Body of pancreas (tissue), 4 donors: ENCODE measurements at places on chromosomes 16 and 17. TPM values are rescaled to one million over a fixed set of nuclear protein-coding genes. Genes with fewer than 3 reads are reported as not detected.

GRCh38 chr17:67570797-67571196 is 146.9 kb upstream of the NOL11 start:
- no peak for DNase-seq
- H3K36me3 ChIP-seq = no peaks in the 10 kb centered on the region
- H3K4me3 ChIP-seq = no peak overlapping the region
- peaks cover 18% of the 10 kb centered on the region for H3K4me1 ChIP-seq
- no peak overlapping the region for H3K27ac ChIP-seq

GRCh38 chr17:64152428-64153125 is 22.6 kb upstream of the ERN1 start:
- H3K4me3 ChIP-seq = no peak overlapping the region
- peak overlapping the region; percentile 93 for H3K27ac ChIP-seq
- H3K36me3 ChIP-seq = no peaks in the 10 kb centered on the region
- H3K27me3 ChIP-seq = no peaks in the 10 kb centered on the region
- H3K4me1 ChIP-seq = peaks cover 98% of the 10 kb centered on the region

DNA sequence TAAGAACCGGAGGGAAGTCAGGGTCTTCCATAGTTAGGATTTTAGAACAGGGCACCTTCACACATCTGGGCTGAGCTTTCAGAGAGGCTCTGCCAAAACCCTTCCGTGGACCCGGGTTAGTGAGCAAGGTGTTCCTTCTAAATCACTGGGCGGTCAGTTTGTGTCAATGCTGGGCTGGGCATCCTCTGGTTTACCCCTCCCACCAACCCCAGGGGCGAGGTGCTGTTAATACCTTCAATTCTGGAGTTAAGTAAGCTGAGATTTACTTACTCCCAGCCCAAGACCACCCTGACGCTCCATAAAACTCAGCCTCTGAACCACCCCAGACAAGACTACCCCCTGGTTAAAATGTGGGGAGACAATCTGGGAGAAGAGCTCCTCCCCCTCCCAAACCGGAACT is 1.0 kb downstream of the TMEM92 start:
- peaks cover 16% of the 10 kb centered on the region for H3K4me1 ChIP-seq
- DNase-seq = no peak
- H3K27me3 ChIP-seq = peaks cover 12% of the 10 kb centered on the region

The MYH2 gene
- not detected for total RNA-seq

GRCh38 chr16:10617662-10618420 is 37.4 kb upstream of the EMP2 start:
- peaks cover 5% of the 10 kb centered on the region for H3K4me1 ChIP-seq
- no peak for DNase-seq
- no peak overlapping the region for H3K4me3 ChIP-seq
- H3K36me3 ChIP-seq = no peaks in the 10 kb centered on the region
- no peaks in the 10 kb centered on the region for H3K27me3 ChIP-seq

GRCh38 chr16:78796221-78796866 is 696.9 kb downstream of the WWOX start:
- no peaks in the 10 kb centered on the region for H3K4me1 ChIP-seq
- H3K36me3 ChIP-seq = no peaks in the 10 kb centered on the region
- DNase-seq = peak; percentile 20
- no peak overlapping the region for H3K4me3 ChIP-seq

The MARF1 gene
- total RNA-seq = 33.2 TPM

DNA sequence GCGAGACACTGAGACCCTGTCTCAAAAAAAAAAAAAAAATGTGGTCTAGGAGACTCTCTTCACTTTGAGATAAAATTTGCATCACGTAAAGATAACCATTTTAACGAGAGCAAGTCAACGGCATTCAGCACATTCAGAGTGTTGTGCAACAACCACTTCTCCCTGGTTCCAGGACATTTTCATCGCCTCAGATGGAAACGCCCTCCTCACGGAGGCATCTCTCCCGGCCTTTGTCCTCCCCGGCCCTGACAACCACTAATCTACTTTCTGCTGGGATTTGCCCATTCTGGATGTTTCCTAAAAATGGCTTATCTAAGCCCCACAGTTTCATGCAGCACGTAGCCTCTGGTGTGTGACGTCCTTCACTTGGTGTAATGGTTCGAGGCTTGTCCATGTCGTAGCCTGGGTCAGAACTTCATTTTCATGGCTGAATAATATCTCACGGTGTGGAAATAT is 6.4 kb upstream of the NPRL3 start:
- no peaks in the 10 kb centered on the region for H3K27me3 ChIP-seq
- H3K4me3 ChIP-seq = no peak overlapping the region
- no peak overlapping the region for H3K27ac ChIP-seq

GRCh38 chr17:83186751-83187421 is 107.5 kb downstream of the METRNL start:
- H3K4me1 ChIP-seq = no peaks in the 10 kb centered on the region
- DNase-seq = peak; percentile 1
- no peak overlapping the region for H3K4me3 ChIP-seq
- H3K27me3 ChIP-seq = no peaks in the 10 kb centered on the region

The ZNF764 gene
- total RNA-seq = 23.7 TPM

GRCh38 chr17:50618941-50619340 is 15.7 kb upstream of the ABCC3 start:
- no peaks in the 10 kb centered on the region for H3K36me3 ChIP-seq
- H3K27ac ChIP-seq = no peak overlapping the region
- DNase-seq = no peak
- H3K4me3 ChIP-seq = no peak overlapping the region
- H3K27me3 ChIP-seq = no peaks in the 10 kb centered on the region

DNA sequence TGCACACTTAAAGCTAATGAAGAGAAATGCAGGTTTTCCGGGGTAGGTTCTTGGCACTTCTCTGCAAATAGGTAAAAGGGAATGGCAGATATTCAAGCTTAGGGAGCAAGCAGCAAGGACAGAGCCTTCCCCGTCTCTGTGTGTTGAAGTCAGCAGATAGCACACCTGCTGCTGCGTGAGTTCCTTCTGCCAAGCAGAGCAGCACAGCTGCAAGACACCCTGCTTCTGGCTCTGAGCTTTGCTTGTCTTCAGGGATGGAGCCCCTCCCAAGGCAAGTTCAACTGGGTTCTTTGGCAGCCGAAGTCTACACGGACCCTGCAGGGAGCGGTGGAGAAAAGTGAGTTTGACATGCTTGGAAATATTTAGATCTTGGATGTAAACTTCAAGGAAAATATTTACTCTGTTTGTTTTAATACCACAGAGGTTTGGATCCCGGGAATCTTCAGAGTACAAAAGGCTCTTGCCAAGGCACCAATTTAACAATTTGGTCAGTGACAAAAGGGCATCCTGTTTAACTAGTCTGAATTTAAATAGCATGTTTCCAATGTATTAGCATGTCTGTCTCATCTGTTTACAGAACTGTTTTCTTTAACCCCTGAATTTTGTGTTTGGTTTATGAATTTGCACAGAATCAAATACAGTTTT is 113.4 kb upstream of the KCNJ16 start:
- no peaks in the 10 kb centered on the region for H3K36me3 ChIP-seq
- H3K4me1 ChIP-seq = peaks cover 4% of the 10 kb centered on the region
- H3K27me3 ChIP-seq = no peaks in the 10 kb centered on the region
- no peak overlapping the region for H3K27ac ChIP-seq
- DNase-seq = no peak

DNA sequence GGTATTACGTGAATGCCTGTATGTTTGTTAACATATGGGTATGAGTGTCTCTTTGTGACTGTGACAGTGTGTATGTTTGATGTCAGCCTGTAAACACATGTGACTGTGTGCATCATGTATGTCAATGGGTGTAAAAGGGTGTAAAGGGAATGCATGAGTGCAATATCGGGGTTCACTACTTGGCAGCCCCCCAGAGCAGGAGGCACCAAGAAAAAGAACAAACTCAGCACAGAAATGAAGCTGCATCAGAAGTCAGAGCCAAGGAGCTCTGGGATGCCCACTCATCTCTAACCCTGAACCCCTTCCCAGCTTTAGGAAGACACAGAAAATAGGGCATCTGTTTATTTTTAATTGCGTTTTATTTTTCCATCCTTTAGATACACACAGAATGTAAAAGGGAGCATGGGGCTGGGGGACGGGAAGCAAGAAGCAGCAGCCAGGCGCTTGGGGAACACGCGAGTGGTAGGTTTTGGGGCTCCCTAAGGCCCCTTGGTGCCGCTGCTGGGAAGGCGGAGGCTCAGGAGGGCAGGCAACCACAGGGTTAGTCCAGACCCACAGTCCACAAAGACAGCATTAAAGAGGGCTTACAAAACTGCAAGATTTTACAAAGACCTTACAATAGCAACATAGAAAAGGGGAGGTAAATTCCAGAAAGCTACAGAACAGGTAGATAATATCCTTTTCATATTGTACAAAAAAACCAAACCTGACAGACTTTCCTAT is 2.3 kb upstream of the HOXB6 start:
- H3K36me3 ChIP-seq = no peaks in the 10 kb centered on the region
- peaks cover 67% of the 10 kb centered on the region for H3K27me3 ChIP-seq
- DNase-seq = no peak

DNA sequence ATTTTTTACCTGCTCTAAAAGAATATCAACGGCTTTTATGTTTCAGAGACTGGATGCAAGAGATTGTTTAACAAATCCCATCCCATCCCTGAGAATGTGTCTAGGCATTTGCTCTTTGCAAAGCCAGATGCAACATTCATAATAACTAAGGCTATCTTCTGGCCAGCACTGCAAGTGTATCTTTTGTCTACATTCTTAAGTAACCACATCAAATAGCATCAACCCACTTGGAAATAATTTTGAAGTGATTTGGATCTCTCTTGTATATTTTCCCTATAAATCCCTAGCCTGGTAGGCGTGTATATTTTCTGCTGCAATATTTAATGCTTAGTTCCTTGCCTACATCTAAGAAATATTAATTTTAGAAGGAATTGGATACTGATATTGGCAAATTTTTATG is 64.3 kb downstream of the PIGL start:
- no peak overlapping the region for H3K4me3 ChIP-seq
- no peaks in the 10 kb centered on the region for H3K36me3 ChIP-seq
- DNase-seq = no peak

The CAMTA2 gene
- total RNA-seq = 48.8 TPM

The HSPB9 gene
- not detected for total RNA-seq

The NPIPB6 gene
- not detected for total RNA-seq

DNA sequence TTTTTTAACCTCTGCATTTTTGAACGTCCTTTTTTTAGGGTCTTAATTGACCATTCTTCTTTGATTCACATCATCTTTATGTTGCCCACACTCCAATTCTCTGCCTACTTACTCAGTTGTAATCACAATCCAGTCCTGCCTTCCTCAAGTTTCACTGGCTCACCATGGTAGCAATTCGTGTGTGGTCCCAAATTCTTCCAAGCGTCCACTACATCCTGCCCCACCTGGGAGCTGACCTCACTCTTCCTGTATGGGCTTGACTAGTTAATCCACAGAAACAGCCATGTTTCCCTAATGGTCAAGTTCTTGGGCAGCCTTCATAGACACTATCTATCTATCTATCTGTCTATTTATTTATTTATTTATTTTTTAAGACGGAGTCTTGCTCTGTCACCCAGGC is 7.1 kb downstream of the TLCD2 start:
- H3K4me1 ChIP-seq = no peaks in the 10 kb centered on the region
- no peak overlapping the region for H3K4me3 ChIP-seq
- H3K36me3 ChIP-seq = no peaks in the 10 kb centered on the region
- no peak overlapping the region for H3K27ac ChIP-seq
- H3K27me3 ChIP-seq = no peaks in the 10 kb centered on the region
- no peak for DNase-seq

DNA sequence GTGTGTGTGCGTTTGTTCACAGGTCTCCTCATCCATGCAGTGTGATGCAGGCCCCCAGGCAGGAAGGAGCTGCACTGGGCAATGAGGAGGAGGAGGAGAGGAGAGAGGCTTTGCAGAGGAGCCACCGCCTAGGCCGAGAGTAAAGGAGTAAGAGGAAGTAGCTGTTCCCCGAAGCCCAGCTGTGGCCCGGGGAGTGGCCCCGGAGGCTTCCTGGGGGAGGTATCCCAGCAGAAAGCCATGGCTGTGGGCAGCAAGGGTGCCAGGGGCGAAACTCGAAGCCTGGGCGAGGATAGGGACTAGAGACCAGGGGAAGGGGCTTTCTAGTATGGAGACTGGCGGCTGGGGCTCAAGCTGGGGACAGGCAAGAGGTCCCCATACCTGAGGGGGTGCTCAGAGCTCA is 12.2 kb downstream of the C16orf95 start:
- H3K27me3 ChIP-seq = no peaks in the 10 kb centered on the region
- H3K36me3 ChIP-seq = no peaks in the 10 kb centered on the region
- no peak for DNase-seq
- no peak overlapping the region for H3K4me3 ChIP-seq

The CDYL2 gene
- total RNA-seq = 7.8 TPM

GRCh38 chr17:2972749-2973148 is 90.7 kb downstream of the OR1D5 start:
- H3K4me1 ChIP-seq = no peaks in the 10 kb centered on the region
- H3K27ac ChIP-seq = no peak overlapping the region

- no peaks in the 10 kb centered on the region for H3K27me3 ChIP-seq
- H3K4me3 ChIP-seq = no peak overlapping the region
- no peak overlapping the region for H3K27ac ChIP-seq
- H3K4me1 ChIP-seq = peaks cover 48% of the 10 kb centered on the region
- no peak for DNase-seq
- no peaks in the 10 kb centered on the region for H3K36me3 ChIP-seq
These were observed 14.6 kb downstream of the GRB7 start for GRCh38 chr17:39752241-39752881.

DNA sequence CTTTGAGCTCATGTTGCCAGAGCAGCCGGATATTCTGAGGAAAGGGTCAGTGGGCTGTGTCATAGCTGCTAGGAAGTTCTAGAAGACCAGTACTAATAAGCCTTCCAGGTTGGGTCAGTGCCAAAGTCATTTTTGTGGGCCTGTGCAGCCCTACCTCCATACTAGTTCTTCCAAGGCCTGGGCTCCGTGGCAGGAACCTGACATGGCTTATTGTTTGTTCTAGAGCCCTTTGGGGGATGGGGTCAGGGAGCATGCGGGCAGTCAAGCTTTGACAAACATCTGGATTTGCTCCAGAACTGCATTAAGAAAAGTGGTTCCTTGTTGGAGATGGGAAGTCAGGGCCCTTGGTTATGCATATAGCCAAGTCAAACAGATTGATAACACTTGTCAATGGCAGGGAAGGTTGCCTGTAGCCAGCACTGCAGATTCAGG is 7.6 kb downstream of the ALKBH5 start:
- no peaks in the 10 kb centered on the region for H3K36me3 ChIP-seq
- no peaks in the 10 kb centered on the region for H3K27me3 ChIP-seq
- H3K4me1 ChIP-seq = peaks cover 64% of the 10 kb centered on the region
- no peak overlapping the region for H3K4me3 ChIP-seq

GRCh38 chr16:549544-550263 is 10.5 kb upstream of the PRR35 start:
- DNase-seq = no peak
- no peaks in the 10 kb centered on the region for H3K4me1 ChIP-seq
- no peaks in the 10 kb centered on the region for H3K27me3 ChIP-seq
- H3K27ac ChIP-seq = no peak overlapping the region
- H3K4me3 ChIP-seq = no peak overlapping the region

GRCh38 chr16:53773150-53773846 is 69.3 kb downstream of the FTO start:
- H3K4me3 ChIP-seq = no peak overlapping the region
- no peaks in the 10 kb centered on the region for H3K27me3 ChIP-seq
- H3K27ac ChIP-seq = peak overlapping the region; percentile 36

The ITGAD gene
- not detected for total RNA-seq
